Heart right ventricle (tissue), 16 donors: ENCODE measurements at places on chromosomes 2 and 18. TPM values are rescaled to one million over a fixed set of nuclear protein-coding genes. Genes with fewer than 3 reads are reported as not detected.

DNA sequence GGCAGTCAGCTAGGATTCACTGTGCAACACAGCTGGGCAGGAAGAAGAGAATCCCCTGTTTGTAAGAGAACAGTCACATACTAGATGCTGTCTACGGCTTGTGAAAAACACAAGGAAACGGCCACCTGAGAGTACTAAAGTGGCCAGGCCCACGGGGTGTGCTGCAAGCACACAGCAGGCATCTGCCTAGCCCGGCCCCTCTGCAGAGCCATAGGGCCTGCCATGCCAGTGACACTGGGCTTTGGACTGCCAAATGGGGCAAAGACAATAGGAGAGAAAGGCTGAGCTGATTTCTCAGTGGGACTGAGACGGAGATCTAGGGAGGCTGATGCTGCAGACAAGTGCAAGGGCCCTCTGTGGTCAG is 10.3 kb downstream of the TUBB6 start:
- no peak for DNase-seq

DNA sequence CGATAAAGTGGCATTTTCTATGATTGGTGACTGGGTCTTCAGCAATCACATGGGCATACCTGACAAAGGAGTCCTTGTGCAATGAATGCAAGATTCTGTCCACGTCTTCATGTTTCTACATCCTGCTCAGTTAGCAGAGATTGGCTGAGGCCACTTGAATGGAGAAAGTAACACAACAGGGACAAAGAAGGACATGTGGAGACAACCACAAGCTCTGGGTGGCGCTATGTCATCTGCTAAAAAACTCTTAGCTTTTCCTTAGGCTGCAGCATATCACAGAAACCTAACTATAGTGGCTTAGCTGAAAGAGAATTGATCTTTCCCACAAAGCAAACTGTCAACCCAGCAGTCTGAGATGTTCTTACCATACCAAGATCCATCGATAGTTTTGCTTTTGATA is 1109.7 kb downstream of the SOCS6 start:
- DNase-seq = no peak

- DNase-seq = no peak
Measured at GRCh38 chr2:3706892-3707291, 3.5 kb downstream of the DCDC2C start.

Gene INHA
- polyA plus RNA-seq = 4.0 TPM

- no peak for DNase-seq
Measured at GRCh38 chr2:112994648-112995047, 10.6 kb upstream of the IL36A start.

- DNase-seq = no peak
Measured at GRCh38 chr2:144317071-144317738, 202.7 kb downstream of the ZEB2 start.

DNA sequence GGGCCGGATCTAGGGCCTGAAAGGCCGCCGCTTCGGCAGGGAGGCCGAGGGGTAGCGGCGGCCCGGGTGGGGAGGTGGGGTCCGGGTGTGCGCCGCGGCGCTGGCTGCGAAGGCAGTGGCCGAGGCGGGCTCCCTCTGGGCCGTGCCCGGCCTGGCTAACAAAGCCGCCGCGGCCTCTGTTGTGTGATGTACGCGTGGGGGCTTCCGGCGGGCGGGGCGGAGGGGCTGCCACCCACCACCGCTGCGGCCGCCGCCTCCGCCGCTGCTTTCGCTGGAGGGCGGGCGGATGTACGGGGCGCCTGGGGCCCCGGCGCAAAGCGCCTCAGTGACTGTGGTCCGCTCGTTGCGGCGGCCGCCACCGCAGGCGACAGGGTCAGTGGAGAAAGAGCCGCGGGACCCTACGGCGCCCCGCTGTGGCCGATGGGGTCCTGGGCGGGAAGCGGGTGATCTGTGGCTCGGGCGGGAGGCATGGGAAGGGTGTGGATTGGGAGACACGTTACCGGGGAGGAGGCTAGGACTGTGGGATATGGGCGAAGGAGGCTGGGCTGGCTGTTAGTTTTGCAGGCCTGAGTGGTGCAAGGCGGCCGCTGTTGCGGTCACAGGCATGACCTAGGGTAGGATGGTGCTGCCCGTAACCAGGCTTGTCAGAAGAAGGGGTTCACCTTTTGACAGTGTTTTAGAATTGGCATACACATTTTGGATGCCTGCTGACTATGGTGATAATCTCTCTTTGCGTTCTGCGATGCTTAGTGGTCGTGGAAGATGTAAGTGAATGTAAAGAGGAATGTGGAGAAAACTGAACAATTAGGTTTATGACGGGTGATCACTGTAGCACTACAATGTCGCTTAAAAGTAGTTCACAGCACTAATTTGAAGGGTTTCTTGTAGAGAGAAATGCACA is 662 bp downstream of the BZW1 start:
- peak; percentile 79 for DNase-seq

DNA sequence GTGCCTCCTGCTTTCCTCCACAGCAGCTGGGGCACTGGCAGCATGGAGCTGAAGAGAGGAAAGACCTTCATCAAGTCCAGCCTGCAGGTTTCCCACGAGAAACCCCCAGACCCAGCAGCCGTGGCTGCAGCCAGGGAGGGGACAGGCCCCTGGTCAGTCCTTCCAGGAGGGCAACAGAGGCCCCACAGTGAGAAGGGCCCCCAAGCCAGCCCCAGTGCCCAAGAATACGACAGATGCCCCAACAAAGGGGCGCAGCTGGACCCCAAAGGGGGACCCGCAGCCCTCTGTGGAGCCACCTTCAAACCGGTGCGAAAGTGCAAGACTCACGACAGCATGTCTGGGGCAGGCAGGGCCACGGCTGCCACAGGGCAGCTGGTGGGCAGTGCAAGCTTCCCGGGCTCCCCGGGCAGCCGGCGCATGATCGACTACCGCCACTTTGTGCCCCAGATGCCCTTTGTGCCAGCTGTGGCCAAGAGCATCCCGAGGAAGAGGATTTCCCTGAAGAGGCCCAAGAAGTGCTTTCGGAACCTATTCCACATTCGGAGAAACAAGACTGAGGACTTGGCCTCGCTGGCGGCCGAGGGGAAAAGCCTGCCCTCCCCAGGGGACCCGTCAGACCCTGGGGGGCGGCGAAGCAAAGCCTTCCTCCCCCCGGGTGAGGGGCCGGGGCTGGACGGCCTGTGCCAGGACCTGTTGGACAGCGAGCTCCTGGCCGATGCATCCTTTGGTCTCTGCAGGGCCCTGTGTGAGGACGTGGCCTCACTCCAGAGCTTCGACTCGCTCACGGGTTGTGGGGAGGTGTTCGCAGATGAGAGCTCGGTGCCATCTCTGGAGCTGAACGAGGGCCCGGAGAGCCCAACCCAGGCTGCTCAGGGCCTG is 6.9 kb downstream of the AMER3 start:
- DNase-seq = no peak

Gene LOXL3
- 2.9 TPM for polyA plus RNA-seq

GRCh38 chr2:240186191-240186725 is 45.8 kb upstream of the OTOS start:
- DNase-seq = no peak

- DNase-seq = no peak
Measured at GRCh38 chr2:201929281-201930026, 104.2 kb upstream of the FZD7 start.

Gene ALK
- 0.01 TPM for polyA plus RNA-seq

- DNase-seq = no peak
Measured at GRCh38 chr2:10078704-10079265, 1.4 kb downstream of the CYS1 start.

DNA sequence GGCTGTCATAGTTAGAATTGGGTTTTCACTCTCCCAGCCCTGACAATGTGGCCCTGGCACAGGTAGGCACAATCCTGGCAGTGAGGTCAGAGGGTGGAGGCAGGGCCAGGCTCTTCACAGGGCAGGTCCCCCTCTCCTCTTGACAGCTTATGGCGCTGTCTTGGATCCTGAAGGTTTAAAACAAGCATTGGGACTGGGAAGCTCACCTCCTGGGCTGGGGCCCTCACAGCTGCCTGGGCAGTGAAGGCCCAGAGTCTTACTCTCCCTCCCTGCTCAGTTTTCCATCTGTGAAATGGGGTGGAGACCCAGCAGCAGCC is 23.3 kb downstream of the LBH start:
- no peak for DNase-seq

DNA sequence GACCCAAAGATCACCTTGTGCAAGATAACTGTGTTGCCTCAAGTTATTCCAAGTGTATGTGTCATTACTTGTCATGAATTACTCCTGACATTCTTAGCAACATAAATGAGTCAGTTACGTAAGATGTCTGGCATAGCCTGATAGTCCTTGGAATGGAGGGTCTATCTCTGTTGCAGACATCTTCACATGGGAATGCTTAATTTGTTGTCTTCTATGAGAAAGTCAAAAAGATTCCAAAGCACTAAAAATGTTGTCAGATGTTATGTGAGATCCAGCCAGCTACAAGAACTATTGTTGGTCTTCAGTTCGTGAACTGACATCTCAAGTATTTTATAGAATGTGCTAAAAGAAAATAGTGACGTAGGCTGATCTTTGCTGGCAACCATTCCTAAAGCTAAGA is 178.2 kb upstream of the RASGRP3 start:
- no peak for DNase-seq

DNA sequence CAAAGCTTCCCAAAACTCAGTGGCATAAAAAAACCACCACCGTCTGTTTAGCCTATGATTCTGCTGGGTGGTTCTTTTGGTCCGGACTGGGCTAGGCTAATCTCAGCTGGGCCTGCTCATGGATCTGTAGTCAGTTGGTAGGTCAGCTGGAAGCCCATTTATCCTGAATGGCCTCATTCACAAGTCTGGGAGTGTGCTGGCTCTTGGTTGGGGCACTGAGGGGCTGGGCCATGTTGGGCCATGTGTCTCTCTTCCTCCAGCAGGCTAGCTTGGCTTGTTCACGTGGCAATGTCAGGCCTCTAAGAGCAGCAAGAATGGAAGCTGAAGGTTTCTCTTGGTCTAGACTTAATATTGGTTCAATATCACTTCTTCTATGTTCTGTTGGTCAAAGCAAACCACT is 95.7 kb upstream of the HS6ST1 start:
- DNase-seq = no peak

Gene HJURP
- polyA plus RNA-seq = 0.28 TPM

DNA sequence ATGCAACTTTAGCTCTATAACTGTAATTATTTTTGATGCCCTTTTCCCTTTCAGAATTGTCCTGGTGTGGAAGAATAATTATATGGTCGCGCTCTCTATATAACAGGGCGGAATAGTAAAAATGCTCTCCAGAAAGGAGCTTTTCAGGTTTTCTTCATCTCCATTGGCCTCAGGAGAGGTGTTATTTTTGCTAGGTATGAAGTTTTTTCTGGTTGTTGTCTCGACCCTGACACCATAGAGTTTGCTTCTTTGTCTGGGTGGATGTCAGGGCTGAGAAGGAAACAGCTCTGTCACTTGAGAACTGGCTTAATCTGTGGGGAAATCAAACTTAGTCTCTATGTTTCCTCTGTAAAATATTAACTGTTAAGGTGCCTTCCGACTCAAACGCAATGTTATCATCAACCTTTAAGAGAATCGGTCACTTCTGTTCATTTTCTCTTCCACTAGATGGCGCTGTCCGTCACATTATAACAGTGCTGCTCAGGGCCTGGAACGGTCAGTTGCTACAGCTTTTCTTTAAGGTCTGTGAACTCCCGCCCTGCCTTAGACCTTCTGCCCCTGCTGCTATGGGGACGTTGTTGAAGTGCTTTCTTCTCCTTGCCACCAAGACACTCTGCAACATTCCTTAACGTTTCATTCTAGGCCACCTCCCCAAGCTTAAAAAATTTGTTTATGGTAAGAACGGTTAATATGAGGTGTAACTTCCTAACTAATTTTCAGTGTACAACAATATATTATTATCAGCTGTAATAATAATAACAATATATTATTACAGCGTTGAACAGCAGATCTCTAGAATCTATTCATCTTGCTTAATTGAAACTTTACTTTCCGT is 23.8 kb upstream of the SERPINB12 start:
- DNase-seq = peak; percentile 65

- no peak for DNase-seq
Measured at GRCh38 chr2:29444150-29444549, 328.9 kb downstream of the CLIP4 start.

Gene NEB
- 0.33 TPM for polyA plus RNA-seq

- DNase-seq = no peak
Measured at GRCh38 chr2:3025261-3025660, 352.4 kb downstream of the EIPR1 start.

Gene KCNE4
- polyA plus RNA-seq = 2.4 TPM

DNA sequence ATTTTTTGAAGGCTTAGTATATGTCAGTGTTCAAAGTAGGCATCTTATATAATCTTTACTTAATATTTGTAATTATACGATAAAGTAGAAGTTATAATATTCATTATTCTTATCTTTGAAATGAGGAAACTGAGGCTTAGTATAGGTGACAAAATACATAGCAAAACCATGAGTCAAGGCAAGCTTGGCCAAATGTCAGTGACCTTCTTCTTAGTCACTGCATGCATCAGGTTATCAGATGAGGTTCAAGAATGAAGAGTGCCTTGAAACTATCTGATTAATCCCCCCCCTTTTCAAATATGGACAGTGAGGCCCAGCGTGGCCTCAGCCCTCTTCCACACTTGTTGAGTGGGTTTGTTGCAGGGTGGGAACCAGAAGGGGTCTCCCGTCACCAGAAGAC is 59.3 kb downstream of the PMAIP1 start:
- no peak for DNase-seq

GRCh38 chr2:51633073-51633472 is 601.1 kb upstream of the NRXN1 start:
- DNase-seq = no peak

DNA sequence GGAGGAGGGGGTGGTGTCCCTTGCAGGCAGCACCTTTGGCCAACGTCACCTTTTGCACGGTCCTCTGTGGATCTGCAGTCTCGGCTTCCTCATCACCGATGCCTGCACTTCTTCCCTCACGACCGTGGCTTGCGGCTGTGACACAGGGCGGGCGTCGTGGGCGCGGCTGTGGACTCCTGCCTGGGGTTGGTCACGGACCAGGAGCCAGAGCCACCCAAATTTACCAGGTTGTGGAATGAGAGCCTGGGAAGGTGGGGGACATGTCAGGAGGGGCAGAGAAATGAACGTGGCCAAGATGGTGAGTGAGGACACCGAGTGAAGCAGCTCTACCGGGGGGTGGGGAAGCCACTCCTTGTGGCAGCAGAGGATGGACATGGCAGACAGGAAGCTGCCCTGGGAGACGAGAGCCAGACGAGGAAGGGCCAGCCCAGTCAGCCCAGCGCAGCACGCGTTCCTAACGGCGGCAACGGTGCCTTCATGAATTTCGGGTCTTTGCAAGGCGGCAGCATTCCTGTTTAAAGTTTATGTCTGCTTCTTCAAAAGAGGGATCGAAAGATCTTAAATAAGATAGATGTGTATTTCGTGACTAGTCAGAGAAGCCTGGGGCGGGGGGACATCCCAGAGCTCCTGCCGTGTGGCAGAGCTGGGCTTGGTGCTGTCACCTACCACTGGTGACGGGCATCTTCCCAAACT is 84.2 kb downstream of the LRRFIP1 start:
- no peak for DNase-seq

- no peak for DNase-seq
Measured at GRCh38 chr18:8750954-8751415, 45.6 kb downstream of the MTCL1 start.

DNA sequence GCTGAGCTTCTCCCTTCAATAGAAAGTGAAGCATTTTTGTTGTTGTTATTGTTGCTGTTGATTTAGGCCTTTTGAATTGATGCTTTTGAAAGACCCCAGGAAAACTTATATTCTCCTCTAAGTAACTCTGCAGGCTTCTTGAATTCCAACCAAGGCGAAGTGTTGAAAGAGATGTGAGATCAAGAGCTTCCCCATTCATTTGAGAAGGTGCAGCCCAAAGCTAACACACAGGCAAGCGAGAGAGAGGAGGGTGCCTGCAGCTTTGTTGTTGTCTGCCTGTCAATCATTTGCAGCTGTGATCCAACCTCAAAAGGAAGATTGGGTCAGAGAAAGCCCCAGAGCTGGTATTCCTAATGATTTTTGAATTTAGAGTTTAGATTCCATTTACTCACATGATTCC is 963.6 kb upstream of the CNTNAP5 start:
- DNase-seq = no peak
